ENCODE measurements at places on chromosomes 1 and 21.

- DNase-seq = no peak
These were observed 1171.4 kb upstream of the ADGRL2 start for GRCh38 chr1:80629304-80629837.

- peak; percentile 24 for DNase-seq
These were observed 26.5 kb upstream of the RPL11 start for GRCh38 chr1:23664837-23665795.

DNA sequence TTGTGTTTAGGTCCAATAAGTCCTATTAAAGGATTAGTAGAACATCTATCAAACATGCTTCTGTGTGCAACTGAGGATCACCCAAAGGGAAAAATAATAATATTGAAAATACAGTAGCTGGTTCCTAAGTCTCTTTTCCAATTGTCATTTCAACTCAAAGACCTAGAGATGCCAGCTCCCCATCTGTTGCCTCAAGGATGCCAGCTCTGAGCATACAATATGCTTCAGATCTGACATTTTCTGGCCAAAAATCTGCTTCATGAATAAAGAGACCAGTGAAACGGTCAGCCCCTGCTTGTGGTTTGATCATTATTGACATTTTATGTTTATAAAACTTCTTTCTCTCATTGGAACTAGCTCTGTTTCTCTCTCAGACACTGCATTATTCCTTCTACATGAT, 72.9 kb downstream of the CCDC185 start:
- DNase-seq = no peak

- DNase-seq = no peak
These were observed 7.0 kb downstream of the IFNAR2 start for GRCh38 chr21:33236766-33237165.

DNA sequence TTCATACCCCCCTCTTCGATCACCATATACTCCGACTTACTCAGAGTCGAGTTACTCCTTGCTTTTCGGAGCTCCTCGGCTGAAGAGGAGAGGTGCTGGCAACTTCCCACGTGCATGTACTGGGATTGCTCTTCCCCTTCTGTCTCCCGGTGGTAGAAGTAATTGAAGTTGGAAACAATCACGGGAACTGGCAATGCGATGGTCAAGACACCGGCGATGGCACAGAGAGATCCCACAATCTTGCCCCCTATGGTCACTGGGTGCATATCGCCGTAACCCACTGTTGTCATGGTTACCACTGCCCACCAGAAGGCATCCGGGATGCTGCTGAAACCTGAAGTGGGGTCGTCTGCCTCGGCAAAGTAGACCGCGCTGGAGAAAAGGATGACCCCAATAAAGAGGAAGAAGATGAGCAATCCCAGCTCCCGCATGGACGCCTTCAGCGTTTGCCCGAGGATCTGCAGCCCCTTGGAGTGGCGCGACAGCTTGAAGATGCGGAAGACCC, 1.5 kb downstream of the KCNA3 start:
- peak; percentile 37 for DNase-seq

DNA sequence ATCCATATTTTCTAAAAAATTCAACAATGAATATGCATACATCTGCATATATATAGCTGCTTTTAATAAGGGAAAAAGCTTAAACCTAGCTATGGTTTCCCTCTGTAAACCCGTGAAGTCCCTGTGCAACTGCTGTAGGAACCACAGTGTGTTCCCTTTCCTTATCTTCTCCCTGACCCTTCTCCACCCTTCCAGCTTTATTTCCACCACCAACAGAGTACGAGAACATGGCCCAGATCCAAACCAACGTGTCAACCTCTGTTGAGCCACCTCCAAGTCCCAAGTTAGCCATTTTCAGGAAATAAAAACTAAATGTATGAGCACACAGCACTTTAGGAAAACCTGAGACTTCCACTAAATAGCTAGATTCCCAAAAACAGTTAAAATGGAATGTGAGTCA, 20.3 kb downstream of the SUSD4 start:
- DNase-seq = no peak

DNA sequence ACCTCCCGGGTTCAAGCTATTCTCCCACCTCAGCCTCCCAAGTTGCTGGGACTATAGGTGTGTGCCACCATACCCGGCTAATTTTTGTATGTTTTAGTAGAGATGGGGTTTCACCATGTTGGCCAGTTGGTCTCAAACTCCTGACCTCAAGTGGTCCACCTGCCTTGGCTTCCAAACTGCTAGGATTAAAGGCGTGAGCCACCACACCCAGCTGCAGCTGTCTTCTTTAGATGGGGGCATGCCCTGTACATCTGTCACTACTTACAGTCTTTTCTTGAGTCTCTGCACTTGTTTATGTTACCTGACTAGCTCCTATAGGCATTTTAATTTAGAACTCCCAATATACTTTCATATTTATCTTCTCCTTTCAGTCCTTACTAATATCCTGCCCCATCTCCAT, 64.2 kb downstream of the SELENOF start:
- DNase-seq = no peak

DNA sequence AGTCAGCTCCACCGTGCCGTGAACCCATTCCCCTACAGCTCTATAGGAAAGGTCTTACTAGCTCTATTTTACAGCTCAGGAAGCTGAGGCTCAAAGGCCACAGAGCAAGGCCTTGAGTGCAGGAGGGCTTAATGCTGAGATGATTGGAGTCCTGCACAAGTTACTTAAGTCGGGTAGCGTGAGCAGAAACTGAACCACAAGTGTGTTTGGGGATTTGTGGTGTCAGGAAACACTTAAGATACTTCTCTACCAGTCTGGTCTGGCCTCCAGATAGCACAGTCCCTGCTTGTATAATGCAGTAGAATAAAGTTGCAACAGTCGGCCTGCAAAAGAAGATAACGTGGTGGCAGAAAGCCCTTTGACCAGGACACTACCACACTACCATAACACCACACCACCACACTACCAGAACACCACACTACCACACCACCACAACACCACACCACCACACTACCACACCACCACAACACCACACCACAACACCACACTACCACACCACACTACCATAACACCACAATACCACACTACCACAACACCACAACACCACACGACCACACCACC, 118.1 kb downstream of the SPSB1 start:
- DNase-seq = no peak

GRCh38 chr21:43731891-43732711, 13.2 kb downstream of the PDXK start:
- DNase-seq = no peak

DNA sequence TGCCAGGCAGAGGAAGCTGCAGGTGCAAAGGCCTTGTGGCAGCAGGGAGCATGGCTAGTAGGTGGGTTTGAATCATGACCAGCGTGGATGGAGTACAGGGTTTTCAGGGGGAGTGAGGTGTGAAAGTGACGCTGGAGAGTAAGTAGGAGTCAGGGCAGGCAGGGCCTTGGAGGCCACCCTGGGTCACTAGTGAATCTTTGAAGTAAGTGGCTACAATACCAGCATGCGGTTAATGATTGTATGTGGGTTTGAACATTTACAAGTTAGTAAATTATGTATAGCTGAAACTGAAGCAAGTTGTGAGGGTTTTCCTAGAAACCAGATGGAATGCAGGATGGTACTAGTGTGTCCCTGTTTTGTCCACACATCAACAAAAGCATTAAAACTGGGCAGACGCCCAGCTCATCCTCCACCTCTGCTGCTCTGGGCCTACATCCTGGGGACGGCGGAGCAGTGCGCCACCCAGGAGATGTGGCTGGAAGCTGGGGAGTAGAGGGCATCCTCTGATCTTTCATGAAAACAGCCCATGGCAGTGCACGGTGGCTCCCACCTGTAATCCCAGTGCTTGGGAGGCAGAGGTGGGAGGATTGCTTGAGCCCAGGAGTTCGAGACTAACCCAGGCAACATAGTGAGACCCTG, 41.2 kb upstream of the B3GALNT2 start:
- DNase-seq = no peak

- DNase-seq = no peak
These were observed 320 bp downstream of the C1orf174 start for GRCh38 chr1:3899754-3900149.

DNA sequence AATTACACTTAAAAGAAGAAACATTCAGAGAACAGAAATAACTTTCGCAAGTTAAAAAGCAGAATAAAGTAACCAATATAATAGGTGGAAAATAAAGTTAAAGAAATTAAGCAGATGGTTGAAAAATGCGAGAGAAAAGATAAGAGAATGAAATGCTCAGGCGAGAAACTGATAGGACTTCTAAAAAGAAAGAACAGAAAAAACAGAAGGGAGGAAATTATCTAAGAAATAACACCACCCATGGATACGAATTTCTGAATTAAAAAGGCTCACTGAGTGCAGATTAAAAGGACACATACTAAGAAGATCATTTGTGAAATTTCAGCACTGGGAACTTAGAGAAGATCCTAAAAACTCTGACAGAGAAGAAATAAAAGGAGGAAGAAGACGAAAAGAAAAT, 92.0 kb downstream of the HLX start:
- DNase-seq = no peak

DNA sequence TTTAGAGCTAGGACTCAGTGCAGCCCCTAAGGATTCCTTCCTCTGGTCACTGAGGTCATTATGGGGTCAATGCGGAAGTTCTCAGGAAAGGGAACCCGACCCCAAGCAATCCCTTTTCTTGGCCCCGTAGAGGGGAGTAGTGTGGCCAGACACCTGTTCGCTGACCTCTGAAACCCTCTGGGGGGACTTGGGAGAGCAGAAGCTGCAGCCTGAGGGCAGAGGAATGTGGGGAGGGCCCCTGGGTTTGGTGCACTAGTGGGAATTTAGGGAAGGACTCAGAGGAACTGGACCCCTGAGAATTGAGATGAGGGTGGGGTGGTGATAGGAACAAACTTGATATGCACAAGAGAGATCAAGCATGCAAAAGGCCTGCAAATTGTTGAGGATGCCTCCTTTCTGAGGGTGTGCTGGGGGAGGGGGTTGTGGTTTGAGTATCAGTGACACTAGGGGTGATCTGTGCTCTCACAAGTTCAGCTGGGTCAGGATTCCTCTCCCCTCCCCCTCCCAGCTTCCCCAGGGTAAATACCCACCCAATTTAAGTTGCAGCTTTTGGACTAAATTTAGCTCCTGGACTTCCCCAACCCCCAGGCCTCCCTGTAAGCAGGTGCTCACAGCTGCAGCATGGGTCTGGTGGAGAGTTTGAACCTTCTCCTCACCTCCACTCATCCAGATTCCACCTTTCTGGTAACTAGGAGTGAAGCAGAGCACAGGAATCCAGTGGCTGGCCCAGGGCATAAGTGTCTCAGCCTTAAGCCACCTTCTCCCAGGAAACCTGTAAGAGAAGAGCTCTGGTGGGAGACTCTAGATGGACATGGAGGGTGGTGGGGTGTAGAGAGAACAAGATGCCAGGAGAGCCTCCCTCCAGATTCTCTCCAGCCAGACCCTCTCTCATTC, 13.5 kb downstream of the ADAMTSL4 start:
- peak; percentile 79 for DNase-seq

GRCh38 chr21:37711836-37712568, 204.3 kb downstream of the KCNJ6 start:
- peak; percentile 10 for DNase-seq

DNA sequence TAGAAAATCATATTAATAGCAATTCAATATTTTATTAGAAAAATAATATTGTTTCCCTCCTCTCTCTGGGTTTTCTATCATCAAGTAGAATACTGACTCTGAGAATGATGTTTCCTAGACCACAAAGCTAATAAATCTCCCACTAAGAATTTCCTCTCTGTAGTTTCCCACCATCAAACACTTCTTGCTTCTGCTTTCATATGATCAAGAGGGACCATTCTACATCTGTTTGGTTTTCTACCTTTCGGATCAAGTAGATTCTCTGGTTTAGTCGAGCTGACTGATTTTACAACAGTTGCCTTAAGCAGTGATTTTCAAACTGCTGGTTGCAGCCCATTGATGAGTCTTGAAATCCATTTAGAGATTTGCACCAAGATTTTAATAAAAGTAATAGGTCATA, 240.2 kb upstream of the PTBP2 start:
- DNase-seq = no peak

- peak; percentile 10 for DNase-seq
These were observed 48.1 kb downstream of the ELAPOR1 start for GRCh38 chr1:109161858-109162606.

- DNase-seq = no peak
These were observed 81.1 kb upstream of the SPATA6 start for GRCh38 chr1:48552903-48553606.

DNA sequence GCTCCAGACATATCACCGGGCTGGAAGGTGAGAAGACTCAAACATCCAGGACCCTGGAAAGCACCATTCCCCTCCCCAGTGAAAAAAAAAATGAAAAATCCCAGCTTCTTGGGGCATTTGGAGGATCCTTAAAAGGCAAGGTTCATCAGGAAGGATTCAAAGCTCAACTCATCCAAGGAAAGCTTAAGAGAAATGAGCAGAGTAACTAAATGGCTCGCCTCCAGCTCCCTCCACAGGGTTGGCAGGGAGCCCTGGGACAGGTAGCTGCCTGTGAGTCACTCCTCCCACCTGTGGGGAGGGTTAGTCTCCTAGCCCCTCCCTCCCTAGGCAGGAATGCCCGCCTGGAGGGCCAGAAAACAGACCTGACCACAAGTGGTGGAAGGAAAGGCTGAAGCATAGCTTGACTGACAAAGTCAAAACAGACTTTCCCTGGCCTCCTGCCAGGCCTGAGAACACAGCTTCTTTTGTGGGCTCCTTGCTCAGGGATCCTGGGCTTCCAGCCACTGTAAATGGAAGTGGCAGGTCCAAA, 712 bp upstream of the LAMB3 start:
- DNase-seq = peak; percentile 47

DNA sequence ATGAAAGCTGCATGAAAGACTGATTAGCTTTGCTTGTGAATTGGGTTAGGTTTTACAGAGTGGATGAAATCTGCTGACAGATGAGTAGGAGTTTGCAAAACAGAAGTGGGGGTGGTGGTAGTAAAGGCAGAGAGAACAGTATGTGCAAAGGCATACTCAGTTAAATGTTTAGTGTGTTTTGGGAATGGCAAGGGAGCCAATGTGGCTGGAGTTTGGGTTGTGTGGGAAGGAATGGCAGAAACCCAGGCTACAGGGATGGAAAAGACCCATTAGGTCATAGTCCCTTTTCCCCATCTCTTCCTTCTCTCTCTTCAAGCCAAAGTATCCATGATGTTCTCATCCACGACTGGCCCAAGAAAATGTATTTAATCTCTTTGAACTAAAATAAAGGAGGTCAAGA, 362.2 kb upstream of the LYPLAL1 start:
- DNase-seq = no peak

- no peak for DNase-seq
These were observed 37.4 kb upstream of the IL20 start for GRCh38 chr1:206828061-206828460.

DNA sequence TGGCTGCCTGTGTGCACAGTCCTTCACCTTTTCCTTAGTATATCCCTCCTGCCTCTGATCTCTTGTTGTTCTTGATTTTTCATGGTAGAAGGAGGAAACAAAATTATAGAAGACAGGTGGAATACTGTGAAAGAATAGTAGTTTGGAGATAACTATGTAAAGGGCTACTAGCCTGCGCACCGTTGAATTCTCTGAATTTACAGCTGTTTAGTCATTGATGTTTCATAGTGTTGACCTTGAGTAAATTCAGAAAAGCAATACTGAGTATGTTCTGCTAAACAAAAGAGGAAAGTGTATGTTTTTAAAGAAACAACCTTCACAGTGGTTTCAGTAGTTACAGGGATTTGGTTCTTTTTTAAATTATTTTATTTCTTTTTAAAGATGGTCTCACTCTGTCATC, 18.1 kb downstream of the CAMTA1 start:
- no peak for DNase-seq
